ENCODE measurements at places on chromosomes 13 and 19. TPM values are rescaled to one million over a fixed set of nuclear protein-coding genes. Genes with fewer than 3 reads are reported as not detected.

DNA sequence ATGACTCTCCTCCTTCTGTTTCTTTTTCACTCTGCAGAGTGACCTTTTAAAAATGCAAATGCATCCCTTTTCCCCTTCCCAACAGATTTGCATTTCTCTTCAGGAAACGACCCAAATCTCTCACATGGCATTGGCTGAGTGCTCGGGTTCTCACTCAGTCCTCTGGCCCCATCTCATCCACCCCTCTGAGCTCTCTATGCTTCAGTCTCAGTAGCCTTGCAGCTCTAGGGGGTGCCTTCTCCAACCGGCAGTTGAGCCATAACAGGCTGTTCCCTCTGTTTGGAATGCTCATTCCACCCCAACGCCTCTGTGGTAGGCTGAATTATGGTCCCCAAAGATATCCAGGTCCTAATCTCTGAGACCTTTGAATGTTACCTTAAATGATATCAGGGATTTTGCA, 78.2 kb downstream of the AKAP11 start:
- DNase-seq: no peak

The WDR88 gene
- total RNA-seq: not detected

The TPTE2 gene
- under 0.01 TPM for total RNA-seq

The ZNF491 gene
- 2.2 TPM for total RNA-seq

DNA sequence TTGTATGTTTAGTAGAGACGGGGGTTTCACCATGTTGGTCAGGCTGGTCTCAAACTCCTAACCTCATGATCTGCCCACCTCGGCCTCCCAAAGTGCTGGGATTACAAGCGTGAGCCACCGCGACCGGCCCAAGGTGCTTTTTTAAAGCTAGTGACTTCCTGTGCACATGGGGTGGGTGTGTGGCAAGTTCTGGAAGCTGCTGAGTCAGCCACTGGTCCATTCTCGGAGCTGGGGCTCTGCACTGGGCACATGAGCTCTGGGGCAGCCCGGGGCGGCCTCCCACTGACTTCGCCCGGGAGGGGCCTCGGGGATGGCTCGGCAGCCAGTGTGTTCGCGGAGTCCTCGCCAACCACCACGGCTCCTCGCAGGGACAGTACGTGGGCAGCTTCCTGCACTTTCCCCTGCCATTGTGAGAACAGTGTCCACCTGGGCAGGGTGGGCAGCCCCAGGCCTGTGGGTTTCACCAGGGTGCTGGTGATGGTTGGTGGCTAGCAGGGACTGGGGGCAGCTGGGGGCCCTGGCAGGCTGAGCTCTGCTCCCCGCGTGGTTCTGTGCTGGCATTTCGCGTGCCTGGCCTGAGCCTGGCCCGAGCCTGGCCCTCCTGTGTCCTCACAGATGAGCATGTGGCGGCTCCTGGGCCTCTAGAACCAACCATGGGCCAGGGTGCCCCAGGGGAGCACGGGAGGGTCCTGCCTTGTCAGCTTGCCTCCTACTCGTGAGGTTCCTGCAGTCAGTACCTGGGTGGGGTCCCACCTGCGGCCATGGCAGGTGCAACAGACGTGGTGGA, 12.2 kb downstream of the CBARP start:
- no peak for DNase-seq

GRCh38 chr13:28346154-28346553, 148.8 kb downstream of the FLT1 start:
- no peak for DNase-seq

DNA sequence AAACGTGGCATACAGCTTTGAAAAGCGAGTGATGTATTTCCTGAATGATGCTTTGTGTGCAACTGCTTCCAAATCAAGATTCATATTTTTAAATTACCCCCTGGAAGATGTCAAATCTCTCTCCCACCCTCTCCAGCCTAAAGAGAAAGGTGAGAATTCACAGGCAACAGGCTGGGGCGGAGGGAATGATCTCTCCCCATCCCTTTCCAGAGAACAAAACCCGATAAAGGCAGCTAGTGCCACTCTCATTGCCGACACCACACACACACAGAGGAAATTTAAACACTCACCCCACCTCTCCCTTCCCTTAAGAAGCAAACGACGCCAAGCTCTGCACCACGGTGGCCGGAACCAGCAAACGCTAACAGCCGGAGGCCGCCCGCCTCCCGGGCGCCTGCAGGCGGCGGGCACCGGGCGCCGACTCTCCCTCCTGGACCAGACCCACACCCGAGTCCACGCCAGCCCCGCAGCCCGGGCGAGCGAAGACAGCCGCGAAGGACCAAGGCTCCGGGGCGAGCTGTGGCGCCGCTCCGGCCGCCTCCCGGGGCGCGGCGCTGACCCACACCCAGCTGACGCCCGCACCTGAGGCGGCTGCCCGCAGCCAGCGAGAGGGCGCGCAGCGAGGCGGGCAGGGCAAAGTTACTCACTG, 477 bp downstream of the LNX2 start:
- DNase-seq: peak; percentile 27

GRCh38 chr13:99296398-99296797, 10.8 kb downstream of the GPR183 start:
- DNase-seq: no peak

The ZNF473 gene
- total RNA-seq: 6.4 TPM

DNA sequence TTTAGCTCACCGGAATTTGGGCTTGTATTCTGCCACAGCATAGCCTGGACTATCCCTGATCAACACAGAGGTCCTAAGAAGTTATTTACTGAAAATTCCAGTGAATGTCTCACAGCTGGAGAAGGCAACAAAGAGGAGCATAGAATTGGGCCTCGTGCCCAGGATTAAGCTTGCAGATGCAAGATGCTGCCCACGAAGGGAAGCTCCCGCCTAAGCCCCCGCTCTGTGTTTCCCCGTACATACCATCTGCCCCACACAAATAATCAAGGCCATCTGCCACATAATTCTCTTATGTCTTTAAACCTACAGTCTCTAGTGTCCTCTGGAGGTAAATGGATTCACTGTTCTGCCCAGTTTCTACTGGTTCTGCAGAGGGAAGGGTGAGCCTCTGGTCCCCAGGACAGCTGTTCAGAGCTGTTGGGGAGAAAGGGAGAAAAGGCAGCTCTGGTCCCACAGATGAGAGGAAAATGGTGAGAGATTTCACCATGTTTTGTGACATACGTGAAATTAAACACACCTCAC, 7.4 kb upstream of the TPP2 start:
- DNase-seq: no peak

GRCh38 chr13:69287050-69287698, 820.5 kb upstream of the ATXN8OS start:
- no peak for DNase-seq

The MUC16 gene
- under 0.01 TPM for total RNA-seq

The CCDC106 gene
- total RNA-seq: 9.0 TPM

The CILP2 gene
- total RNA-seq: 0.43 TPM

GRCh38 chr19:6286676-6287075, 6.9 kb upstream of the MLLT1 start:
- no peak for DNase-seq
